A673 (cell line): ENCODE measurements at places on chromosomes 1 and 21.

DNA sequence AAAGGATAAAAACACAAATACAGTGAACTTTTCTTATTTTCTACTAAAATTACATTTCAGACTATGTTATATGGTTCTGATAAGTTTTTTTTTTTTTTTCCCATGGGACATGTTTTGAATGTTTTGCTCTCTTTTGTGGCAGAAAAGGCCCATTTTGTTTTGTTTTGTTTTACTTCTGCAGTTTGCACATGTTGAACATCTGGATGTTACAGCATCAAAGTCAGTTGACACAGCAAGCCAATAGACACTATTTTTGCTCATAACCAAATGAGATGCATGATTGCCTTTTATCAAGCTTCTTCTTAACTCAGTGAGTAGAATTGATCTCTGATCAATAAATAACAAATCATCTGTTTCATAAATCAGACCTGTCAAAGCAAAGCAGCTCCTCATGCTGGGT is 904.2 kb downstream of the ADGRL2 start:
- DNase-seq, result no peak

DNA sequence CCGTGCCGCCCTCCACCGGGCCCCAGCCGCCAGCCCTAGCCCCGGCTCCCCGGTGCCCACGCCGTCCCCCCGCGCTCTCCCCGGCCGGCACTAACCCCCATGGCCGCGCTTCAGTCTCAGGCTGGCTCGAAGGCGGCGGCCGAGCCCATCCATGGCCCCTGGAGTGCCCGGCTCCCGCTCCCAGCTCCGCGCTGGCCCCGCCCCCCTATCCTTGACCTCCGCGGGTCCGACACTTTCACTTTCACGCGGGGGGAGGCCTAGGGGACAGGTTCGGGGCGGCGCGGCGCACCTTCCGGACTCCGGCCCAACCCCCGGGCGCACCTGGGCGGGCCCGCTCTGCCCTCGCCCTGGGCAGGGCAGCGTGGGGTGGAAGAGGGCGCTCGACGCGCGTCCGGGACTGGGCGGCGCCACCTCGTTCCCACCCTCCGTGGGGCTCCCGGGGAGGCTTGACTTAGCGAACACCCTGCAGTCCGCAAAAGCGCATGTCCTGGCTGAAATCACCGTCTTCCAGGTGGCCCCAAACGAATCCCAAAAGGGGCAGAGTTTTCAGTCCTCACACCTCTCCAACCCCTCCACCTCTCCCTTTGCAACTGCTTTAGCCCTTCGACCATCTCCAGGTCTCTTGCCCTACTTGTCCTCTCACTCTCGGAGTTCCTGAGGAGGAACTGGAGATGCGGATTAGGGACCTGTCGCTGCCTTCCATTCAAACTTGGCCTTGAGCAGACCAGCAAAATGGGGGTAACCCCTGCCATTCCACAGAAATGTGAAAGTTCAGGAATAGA is 3.9 kb upstream of the DENND2D start:
- DNase-seq, result no peak

DNA sequence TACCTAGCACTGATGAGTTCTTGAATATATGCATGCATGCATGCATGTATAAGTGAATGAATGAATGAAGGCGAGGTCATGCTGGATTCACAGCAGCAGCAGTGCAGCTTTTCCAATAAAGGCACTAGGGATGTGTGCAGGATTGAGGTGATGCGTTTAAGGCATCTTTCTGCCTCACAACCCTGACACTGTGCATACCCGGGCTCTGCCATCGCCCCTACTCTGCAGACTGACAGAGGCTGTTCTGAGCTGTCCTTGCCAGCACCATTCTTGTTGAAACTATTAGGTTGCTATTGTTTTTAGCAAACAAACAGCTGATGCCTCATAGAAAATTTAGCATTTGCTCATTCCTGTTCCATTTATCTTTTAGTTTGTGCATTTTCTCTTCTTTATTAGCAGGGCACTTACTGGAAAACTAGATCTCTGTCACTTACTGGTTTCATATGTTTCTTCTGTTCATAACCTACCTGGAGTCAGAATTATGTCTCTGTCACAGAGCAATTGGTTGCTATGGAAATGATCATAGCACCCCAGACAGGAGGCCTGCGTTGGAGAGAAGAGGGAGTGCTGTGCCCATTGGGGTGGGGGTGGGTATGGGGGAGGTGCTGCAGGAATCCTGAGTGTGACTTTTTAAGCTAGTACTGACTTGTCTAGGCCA is 79.0 kb downstream of the CD58 start:
- DNase-seq, result no peak

DNA sequence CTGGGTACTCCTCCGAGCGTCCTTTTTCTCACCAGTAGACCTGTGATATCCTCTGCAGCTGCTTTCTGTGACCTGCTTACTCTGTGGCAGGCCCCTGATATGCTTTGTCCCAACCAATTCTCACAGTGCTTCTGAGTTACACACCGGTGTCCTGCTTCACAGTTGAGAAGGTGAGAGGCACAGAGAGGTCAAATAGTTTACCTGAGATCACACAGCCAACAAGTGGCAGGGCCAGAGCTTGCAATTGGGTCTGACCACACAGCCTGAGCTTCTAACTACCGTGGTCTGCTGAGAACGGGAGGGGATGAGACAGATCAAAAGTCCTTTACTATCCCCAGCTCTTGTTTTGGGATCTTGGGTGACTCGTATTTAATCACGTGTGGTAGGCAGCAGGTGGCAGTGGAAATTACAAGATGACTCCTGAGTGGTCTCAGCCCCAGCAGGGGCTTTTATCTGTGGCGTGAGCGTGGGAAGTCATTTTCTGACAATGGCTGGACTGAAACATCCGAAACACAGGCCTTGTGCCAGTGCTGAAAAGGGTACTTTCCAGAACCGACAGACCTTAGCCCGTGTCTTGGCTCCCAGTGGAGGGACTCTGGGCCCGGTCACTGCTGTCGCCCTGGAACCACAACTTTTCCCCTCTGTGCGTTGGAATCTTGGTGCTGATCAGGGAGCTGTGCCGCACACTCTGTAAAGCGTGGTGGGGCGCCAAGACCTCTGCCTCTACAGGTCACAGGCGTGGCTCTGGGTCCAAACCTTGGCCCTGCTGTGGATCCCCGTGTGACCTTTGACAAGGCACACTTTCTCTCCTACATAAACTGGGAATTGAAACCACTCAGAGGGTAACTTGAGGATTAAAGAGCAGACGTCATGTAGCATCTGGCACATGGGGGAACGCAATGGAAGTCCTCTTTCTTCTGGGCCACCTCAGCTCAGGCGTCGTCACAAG is 11.9 kb downstream of the THEMIS2 start:
- DNase-seq, result no peak

DNA sequence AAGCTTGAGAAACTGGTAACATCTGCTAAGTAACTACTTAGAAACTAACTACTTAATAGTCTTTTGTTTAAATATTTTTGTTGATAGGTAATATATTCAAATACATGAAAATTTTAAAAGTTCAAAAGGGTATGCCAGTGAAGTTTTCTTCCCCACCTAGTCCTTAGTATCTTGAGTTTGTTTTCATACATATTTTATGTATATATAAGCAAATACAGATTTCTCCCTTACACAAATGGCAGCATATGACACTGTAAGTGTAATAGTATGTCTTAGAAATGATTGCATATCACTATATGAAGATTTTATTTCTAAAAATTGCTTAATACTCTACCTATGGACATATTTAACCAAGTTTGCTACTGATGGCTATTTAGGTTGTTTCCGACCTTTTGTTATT is 38.9 kb downstream of the MARK1 start:
- DNase-seq, result no peak

DNA sequence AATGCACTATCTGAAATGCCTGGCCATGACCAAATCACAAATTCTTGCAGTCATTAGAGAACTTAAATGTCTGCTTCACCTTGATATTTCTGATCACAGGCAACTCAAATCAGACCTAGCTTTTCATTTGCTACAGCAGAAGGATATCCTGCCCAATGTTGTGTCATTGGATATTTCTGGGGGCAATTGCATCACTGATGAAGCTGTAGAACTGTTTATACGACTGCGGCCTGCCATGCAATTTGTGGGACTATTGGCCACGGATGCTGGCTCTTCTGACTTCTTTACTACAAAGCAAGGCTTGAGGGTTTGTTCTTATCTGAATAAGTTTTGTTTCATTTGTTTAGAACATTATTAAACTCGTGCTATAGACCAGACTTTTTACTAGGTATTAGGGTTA is 14.9 kb downstream of the ZYG11A start:
- DNase-seq, result no peak

DNA sequence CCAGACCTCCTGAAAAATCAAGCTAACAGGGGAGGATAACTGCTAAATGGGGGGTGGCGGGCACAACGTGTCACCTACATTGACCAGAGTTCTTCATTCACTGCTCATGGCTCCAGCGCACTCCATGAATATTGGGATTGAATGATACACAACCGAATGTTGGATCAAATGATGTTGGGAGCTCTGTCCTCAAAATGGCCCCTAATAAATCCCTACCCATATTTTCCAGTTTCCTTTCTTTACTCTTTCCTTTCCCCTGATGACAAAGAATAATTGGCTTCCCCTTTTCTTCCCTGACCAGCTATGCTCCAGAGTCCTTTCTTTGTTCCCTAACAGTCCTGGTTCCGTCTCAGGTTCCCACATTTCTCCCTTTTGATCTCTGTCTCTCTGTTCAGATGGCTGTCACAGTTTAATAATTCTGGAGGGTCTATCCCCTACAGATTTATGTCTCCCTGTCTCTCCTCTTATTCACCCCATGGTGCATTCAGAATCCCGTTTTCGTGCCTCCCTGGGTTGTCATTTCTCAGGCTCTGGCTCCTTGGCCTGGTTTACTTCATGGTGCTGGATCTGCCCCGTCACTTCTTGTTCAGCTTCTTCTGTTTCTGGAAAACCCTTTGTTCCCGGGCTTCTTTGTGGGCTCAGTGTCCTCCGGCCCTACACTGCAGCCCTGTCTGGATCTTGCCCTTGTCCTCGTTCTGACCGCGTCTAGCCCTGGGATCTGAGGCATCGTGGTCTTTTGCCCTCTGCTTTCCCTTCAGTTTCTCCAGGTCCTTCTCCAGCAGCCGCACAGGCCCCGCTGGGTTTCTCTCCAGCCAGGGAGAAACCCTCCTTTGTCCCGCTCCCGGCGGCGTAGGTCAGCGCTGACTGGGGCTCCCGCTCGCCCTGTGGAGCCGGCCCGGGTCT is 78.3 kb downstream of the NDUFS5 start:
- peak; percentile 41 for DNase-seq

DNA sequence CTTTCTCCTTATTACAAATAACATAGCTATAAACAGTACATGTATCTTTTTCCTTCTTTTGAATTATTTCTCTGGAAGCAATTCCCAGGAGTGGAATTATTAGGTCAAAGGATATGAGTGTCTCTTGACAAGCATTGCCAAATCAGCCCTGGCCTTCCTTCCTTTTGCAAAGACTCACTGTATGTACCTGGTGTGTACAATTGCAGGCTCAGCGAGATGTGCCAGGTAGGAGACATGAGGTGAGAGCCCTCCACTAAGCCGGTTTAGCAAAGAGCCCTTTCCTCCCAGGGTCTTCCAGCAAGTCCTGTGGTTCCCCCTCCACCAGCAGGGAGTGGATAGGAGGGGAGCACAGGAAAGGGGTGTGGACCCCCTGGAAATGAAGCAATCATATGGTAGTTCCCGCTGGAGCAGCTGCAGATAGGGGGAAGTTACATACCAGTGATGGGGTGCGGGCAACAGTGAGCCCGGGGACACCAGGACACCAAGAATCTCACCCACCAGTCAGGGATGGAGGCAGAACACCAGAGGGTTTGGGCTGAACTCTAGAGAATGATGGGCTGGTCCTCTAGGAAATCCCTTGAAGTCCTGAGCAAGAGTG is 18.3 kb downstream of the RCSD1 start:
- DNase-seq, result no peak

DNA sequence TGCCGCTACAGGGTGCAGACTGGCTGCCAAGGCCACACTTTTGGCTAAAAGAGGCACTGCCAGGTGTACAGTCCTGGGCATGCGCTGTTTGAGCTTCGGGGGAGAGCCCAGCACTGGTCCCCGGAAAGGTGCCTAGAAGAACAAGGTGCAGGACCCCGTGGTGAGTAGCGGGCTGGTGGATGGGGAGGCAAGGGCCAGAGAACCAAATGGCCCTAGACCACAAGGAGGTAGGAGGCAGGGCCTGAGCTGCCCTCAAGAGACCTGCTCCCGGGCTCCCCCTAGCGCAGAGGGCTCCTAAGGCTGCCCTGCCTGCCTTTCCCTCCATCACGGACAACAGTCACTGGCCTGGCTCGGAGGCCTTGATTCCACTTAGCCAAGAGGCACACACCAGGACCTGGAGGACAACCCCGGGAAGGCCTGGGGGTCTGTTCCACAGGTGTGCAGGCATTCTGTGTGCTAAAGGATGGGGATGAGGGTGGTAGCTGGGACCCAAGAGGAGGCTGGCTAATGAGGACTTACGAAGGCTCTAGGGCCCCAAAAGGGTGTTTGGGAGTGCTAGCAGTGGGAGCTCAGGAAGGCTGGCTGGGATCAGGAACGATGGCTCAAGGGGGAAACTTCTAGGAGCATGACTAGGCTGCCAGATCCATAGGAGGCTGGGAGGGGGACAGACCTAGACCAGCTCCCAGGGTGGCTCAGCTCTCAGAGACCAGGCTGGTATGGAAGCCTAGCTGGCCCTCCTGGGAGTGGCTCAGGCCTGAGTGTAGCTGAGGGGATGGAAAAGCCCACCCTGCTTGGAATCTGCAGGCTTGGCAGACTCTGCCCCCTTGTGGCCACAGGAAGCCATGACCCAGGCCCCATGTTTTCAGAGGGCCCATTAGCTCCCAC is 742 bp downstream of the ARTN start:
- peak; percentile 89 for DNase-seq

DNA sequence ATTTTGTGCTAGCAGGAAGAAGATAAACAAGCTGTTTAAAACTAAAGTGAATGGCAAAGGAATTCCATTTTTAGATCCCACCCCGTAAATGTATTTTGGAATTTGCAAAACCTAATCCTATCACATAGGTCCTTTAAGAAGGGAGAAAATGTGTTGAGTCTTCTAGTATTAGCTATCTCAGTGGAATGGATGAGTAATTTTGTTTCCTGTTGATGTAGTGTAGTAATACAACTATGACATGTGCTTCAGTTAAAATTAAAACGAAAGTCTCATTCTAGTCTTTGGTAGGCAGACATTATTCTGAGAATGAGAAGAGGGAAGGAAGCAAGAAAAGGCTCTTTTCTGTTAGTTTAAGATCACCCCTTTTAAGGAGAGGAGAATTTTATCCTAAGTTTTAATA is 265.9 kb upstream of the C1orf105 start:
- peak; percentile 58 for DNase-seq

DNA sequence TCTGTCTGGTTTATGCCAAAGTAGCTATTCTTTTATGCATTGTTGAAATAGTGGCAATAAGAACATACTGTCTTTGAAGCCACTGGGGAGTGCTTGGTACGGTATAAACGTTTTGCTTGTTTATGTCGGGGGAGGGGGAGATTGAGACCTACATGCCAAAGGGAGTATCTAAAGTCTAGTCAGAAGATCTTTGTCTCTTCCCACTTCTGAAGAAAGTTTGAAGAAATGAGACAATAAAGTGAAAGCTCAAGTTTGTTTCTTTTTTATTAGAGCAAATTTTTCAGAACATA is 6.8 kb downstream of the AKIRIN1 start:
- DNase-seq, result no peak
